ENCODE measurements at places on chromosomes 6 and 20.

GRCh38 chr6:3385660-3386151 lies 71.1 kb downstream of the SLC22A23 start:
- DNase-seq: no peak

- DNase-seq: no peak
Measured at GRCh38 chr6:35893246-35893645, 27.7 kb downstream of the SRPK1 start.

DNA sequence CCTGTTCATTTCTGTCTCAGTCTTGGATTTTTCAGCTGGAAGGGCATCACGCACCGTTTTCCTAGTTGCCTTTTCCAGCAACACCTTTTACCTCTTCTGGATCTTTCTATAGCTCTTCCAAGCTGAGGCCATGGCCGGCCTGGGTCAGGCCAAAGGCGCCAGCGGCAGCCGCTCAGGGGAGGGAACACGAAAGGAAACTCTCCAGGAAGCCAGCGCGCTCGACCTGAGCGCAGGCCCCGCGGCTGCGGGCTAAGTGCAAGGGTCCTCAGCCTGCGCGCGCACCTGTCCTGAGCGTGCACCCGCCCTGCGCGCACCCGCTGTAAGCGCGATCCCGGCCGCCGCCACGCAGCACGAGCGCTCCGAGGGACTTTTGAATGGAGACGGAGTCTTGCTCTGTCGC lies 43.8 kb upstream of the TMEM181 start:
- DNase-seq: no peak

DNA sequence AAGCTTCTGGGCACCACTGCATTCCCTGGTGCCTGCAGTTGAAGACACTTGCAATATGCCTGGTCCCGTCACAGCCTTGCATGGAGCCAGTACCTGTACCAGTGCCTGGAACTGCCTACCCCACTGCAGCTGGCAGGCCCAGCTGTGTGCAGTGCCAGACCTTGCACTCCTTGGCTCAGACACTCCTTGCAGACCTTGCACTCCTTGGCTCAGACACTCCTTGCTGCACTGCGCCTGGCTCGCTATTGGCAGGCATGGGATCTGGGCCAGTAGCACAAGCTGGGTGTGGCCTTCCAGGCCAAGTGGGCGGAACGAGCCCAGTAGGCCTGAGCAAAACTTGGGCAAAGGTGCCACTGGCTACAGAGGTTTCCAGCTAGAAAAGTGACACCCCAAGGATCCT lies 1189.1 kb downstream of the GRIK2 start:
- no peak for DNase-seq

DNA sequence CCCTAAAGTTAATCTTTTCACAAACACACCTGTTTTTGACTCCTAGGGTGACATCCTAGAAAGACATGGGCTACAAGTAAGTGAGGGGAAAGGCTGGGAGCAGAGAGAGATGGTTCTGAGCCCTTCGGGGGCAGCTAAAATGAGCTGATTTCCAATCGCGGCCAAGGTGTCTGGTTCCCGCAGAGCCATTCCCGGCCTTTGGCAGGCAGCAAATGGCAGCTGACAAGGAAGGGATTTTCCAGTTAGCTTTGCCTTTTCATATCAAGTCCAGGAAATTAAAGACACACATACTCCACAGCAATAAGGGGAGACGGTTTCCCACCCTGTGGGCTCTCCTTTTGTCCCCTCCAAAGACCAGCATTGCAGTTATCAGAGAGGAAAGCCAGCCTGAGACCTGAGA lies 228.5 kb downstream of the ZMYND8 start:
- DNase-seq: no peak

- no peak for DNase-seq
Measured at GRCh38 chr6:36674942-36675341, 3.6 kb upstream of the CDKN1A start.

- DNase-seq: no peak
Measured at GRCh38 chr20:1710484-1710883, 52.9 kb upstream of the SIRPG start.

DNA sequence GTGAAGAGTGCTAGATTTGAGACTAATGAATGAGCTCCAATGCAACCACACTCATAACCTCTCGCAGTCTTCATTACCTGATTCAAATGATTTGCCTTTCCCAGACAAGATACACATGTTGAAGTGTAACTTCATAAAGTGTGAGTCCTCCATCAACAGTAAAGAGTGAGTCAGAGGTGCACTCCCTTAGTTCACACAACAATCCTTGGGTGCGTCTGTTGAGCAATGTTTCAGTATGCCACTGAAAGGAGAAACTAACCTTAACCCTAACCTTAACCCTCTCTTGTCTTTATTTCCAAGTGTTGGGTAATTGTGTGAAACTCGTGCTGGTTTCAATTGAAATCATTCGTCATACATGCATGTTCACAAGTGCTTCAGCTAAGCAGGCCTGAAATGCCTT lies 21.0 kb upstream of the RIN2 start:
- DNase-seq: no peak

DNA sequence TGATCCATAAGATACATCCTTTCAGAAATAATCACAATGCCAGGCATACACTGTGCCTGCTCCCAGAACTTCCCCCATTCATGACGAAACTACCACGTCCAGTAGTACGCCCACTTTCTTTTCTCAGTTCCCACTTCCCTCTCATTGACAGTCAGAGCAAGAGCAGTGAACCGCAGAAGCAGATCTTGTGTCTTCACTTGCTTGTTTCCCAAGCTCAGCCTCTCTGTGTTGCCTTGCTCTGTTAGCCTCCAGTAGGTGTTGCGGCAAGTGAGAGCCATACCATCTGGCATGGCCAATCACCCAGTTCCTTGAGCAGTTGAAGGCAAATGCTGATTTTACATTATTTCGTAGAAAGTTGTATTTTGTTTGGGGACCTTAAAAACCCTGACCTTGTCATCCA lies 11.7 kb downstream of the UST start:
- no peak for DNase-seq

DNA sequence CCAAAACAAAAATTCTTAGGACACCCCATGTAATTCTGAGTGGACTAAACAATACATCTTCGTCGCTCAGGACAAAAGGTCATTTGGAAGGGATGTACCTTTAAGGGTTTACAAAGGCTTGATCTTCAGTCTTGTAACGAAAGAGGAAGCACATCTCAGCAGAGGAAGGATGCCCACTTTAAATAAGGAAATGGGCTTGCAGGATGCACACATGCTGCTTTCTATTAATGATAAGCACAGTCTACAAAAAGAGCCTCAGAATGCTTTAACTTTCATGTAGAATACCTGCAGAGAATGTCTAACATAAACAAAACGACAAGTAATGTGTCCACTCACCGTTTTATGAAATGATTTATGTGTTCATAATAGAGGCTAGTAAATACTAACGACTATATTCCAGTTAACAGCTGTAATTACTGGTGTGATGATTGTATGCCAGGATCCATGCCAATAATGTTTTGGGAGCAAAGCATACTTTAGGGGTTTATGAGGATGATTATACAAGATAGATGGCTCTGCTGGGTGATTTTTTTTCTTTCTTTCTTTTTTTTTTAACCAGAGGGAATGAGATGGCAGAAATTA lies 216.9 kb downstream of the GMDS start:
- peak; percentile 30 for DNase-seq

DNA sequence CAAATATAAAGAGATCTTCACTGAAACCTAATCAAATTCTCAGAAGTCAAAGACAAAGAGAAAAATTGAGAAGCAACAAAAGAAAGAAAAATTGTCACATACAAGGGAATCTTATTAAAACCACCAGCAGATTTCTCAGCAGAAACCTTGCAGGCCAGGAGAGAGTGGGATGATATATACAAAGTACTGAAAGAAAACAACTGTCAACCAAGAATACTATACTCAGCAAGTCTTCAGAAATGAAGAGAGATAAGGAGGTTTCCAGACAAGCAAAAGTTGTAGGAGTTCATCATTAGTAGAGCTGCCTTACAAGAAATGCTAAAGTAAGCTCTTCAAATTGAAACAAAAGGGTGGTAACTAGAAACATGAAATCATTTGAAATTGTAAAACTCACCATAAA lies 345.6 kb downstream of the MAFB start:
- DNase-seq: no peak

GRCh38 chr6:3370361-3371221 lies 86.3 kb downstream of the SLC22A23 start:
- no peak for DNase-seq

GRCh38 chr6:4466769-4467480 lies 309.3 kb upstream of the CDYL start:
- no peak for DNase-seq

GRCh38 chr6:37511910-37512399 lies 12.3 kb upstream of the CCDC167 start:
- no peak for DNase-seq

- DNase-seq: no peak
Measured at GRCh38 chr6:169229615-169230321, 23.9 kb downstream of the THBS2 start.

GRCh38 chr6:56243518-56244070 lies 3.8 kb downstream of the COL21A1 start:
- no peak for DNase-seq

DNA sequence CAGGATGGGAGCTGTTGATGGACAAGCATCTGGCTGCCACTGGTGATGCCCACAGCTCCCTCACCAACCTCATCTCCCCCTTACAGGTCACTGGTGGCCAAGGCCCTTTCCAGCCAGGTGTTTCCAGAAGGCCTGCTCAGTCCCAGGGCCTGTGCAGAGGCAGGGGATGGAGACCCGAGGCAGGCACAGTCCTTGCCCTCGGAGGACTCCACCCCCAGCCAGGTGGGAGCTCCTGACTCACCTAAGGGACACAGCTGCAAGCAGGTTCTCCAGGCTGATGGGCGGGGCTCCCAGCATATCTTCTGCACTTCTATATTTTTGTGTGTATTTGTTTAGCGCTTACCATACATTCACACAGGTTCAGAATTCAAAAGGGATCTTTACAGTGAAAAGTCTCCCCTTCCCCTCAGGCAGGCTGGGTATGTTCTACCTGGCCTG lies 17.4 kb downstream of the PRPH2 start:
- no peak for DNase-seq

GRCh38 chr20:14470977-14471661 lies 133.7 kb upstream of the FLRT3 start:
- no peak for DNase-seq

GRCh38 chr6:57123111-57123510 lies 33.1 kb downstream of the ZNF451 start:
- no peak for DNase-seq

DNA sequence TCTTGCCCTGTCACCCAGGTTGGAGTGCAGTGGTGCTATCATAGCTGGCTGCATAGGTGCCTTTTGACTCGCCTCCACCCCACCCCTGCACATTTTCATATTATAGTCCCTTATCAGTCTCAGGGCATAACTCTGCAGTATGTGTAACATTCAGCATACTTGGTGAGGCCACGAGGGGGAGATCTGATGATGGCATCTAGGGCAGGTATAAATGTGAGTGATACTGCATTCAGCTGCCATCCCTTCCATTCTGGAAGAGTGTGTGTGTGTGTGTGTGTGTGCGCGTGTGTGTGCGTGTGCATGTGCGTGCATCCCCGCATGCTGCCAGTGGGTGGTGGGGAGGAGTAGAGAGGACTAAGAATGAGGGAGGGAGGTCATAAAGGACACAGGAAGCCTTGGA lies 81.4 kb downstream of the JARID2 start:
- DNase-seq: no peak

GRCh38 chr6:17931227-17931626 lies 56.2 kb downstream of the KIF13A start:
- no peak for DNase-seq

DNA sequence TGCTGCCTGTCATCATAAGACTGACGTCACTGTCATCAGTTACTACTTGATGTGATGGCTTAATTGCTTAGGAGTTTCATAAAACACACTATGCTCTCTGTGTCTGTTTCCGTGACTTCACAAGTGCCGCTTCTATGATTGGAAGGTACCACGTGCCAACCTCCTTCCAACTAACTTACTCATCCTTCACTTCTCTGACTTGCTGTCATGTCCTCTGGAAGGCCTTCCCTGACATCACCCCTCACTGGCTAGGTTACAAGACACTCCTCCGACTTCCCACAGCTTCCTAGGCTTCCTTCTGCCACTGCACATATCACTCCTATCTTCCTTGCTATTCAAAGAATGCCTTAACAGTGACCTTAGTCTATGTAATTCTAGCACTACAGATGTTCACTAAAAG lies 20.4 kb downstream of the SERINC3 start:
- DNase-seq: no peak

Measured in bone marrow (tissue), 2 donors.